ENCODE measurements at places on chromosomes 12 and 14.

- peak; percentile 95 for DNase-seq
These were observed at the start of gene BAZ1A for GRCh38 chr14:34875031-34875922. Gene BAZ1A, minus strand, starts transcription at chr14:34875360. Its CDS starts 756 bp downstream, at chr14:34874604.

DNA sequence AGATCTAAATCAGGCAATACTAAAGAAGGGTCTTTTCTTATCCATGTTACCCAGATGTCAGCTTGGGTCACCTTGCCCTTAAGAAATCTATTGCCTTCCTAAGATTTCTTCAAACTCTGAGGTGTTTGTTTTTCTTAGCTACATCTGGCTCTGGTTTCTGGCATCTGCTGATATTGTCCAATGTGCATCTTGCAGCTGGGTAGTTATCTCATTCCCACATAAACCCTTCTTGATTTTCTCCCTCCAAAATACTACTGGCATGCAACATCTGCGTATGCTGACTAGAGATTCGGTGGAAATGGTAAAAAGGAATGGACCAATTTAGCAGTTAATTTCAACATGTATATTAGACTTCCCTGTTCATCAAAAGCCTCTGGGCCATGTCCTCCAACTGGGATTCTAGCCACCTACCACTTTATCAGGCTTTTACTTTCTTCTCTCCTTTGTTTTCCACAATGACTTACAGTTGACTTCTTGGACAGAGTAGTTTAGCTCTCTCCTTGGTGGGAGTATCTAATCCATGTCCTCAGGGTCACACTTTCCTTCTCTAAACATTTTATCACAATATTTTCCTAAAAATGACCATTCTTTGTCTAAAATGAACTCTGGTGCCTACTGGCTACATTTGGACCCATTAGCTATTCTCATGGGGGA, 324.8 kb upstream of the FAR2 start:
- no peak for DNase-seq

DNA sequence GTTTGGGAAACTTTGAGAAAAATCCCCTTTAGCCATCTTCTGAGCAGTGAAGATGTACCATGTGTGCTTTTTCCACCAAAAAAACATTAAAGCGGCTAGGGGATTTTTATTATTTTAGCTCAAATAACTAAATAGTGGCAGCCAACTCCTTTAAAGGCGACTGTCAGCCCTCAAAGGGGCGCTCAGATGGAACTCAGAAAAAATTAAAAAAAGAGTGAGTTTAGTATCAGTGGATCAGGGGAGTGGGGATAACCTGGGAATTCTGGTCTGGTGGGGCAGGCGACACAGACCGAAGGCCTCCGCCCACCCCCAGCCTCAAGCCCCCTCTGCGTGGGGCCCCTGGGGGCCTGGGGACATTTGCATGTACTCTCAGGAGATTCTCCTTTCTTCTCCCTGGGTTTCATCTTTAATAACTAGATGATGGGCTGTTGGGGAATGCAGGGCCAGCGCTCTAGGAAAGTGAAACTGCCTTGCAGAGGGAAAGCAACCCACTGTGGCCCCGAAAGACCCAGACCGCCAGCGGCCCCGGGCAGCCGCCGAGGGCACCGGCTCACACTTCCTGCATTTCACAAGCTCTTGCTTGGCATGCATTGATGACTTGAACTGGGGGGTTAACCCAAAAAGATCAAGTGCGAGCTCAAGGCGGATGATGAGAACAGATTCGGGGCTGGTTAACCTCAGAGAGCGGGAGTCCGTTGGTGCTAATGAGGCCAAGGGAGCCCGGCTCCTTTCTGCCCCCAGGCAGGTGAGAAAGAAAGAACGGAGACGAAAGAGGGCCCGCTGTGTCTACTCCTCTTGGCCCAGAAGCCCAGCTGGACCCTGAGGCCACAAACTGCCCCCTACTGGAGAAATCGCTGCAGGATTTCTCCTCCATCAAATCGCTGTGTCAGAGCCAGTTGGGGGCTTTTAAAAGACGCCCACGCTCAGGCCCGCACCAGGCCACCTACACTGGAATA, 7.3 kb upstream of the BATF start:
- no peak for DNase-seq

DNA sequence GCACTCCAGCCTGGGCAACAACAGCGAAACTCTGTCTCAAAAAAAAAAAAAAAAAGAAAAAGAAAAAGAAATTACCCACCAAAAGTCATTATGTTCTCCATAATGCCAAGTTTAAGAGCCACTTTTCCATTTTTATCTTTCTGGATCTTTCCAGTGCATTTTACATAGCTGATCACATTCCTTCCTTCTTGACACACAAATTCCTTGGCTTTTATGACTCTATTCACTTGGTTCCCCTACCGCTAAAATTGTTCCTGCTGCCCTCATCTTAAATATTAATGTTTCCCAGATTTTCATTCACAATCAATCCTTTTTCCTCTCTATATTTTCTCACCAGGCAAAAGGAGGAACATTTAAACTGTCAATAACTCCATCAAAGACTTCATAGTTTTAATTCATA, 20.2 kb downstream of the KLHL28 start:
- peak; percentile 52 for DNase-seq

GRCh38 chr14:24903337-24903736, 146.6 kb downstream of the STXBP6 start:
- DNase-seq = peak; percentile 77

GRCh38 chr12:127548123-127548553, 718.8 kb upstream of the TMEM132C start:
- peak; percentile 82 for DNase-seq

DNA sequence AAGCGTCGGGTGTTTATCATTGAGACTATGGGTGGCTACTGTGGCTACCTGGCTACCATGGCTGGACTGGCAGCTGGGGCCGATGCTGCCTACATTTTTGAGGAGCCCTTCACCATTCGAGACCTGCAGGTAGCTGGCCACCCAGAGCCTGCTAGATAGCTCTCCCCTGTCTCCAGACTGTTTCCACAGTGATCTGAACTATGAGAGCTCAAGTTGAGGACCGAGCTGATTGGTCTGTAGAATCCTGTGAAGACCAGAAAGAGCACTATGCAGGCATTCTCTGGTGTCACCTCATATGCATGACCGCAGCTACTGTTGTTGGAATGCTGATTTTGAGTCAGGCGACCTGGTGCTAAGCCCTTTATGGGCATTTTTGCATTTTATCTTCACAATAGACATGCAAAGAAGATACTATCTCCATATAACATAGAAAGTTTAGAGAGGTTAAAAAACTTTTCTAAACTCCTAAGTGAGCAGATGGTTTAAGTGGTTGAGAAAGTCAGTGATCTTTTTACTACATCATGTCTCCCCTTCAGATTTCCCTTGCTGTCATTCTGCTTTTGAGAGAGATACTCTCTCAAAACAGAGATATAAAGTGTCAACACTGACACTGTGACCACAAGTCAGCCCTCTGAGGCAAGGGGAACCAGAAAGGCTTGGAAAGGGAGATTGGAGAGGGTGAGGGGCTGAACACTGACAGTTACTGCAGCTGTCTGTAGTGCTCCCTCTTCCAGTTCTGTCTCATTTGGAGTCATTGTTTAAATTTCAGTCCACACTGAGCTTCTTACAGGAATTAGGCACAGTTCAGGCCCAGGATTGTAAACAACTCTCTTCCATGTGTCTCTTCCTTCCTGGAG, 14.3 kb downstream of the ASB8 start:
- DNase-seq = no peak

- no peak for DNase-seq
These were observed 43.4 kb upstream of the CPM start for GRCh38 chr12:68976395-68976841.

DNA sequence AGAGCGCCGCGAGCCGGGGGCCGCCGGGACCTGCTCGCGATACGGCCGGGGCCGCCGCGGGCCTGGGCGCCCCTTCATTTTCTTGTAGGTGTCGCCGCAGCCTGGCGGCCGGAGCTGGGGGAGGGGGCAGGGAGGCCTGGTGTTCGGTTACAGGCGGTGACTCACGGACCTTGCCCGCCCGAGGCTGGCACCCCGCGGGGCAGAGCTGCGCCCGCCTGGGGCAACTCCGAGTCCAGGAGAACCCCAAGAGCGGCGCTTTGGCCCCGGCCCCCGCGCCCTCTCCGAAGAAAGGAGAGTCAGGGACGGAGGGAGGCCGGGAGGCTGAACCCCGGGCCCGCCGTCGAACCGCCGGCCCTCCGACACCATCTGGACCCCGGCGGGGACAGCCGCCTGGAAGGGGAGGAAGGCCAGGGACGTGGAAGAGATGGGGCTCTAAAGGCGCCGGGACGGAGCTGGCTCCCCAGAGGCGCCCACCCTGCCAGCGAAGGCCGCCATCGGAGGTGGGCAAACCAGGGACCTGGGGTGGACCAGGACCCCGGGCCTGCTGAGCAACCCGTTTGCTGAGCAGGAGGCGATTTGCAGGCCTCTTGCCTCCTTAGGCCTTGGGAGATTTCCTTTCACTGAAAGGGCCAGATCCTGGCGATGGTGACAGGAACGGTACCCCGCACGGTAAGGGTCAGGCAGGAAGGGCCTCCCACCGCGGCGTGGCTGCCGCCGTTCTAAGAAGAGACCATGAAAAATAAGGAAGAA, 843 bp upstream of the NUAK1 start:
- peak; percentile 81 for DNase-seq

DNA sequence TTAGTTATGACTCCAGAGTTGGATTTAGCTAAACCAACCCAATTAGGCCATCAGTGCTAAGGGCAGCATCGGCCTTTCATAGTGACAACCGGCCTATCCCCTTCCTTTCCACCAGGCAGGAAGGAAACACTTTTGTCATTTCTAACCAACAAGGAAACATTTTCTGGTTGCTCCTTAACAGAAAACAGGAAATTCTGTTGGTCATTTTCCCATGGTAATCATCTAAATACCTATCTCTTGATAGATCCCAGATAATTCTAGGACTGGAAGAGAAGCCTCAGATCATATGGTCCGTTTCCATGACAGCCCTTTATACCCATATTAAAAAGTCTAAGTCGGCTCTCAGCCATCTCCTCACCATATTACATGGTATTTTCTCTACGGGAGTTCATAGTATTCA, 79.2 kb upstream of the USP44 start:
- DNase-seq = no peak

DNA sequence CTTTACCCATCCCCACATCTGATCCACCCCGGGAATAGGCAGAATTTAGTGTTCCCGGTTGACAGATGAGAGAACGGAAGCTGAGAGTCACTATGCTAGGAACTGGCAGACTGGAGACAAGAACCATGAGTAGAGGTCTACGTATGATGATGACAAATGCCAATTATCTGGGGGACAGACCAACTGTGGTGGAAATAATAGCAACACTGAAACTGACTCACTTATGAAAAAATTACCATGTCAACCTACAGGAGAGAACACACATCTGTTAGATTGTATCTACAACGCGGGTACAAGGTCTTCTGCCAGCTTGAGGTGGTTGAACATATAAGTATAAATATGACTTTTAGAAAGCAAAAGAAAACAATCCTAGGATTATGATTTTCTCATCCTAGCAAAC, 15.4 kb upstream of the SELPLG start:
- peak; percentile 61 for DNase-seq

DNA sequence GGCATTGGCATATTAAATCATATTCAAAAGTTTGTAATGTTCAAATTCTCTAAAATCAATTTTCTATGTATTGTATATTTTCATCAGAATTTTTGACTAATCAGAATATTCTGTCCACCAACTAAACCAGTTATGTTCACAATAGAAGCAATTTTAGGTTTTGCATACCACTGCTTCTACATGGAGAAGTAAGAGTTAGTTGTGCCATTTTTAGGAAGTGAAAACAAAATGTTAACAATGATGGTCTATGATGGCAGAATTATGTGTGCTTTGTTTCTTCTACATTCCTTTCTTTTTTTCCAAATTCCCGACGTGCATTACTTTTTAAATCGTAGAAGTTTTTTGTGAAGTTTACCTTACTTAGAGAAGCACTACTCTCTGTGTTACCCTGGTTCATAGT, 29.5 kb downstream of the ABHD12B start:
- no peak for DNase-seq

GRCh38 chr12:78864870-78865463, 393 bp downstream of the SYT1 start:
- DNase-seq = peak; percentile 4

GRCh38 chr14:100504372-100505078, 82.7 kb downstream of the BEGAIN start:
- peak; percentile 13 for DNase-seq
